Right lobe of liver (tissue), 6 donors: ENCODE measurements at places on chromosomes 3 and 15. TPM values are rescaled to one million over a fixed set of nuclear protein-coding genes. Genes with fewer than 3 reads are reported as not detected.

DNA sequence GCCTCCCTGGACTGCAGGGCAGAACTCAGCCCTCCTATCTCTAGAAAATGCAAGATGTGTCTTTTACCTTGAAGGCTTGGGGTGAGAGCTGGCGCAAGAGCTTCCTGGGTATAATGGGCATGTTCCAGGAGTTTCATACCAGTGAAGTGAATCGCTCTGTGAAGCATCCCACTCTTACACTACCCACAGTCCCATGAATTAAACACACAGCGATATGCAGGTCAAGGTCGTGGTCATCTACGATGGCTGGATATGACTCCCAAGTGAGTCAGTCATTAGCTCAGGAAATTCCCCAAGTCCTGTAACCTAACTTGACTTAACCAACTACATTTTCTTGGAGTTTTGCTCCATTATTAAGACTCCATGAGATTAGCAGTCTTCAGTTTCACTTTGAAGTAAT, 439.7 kb downstream of the NTRK3 start:
- H3K27ac ChIP-seq: no peak overlapping the region
- DNase-seq: no peak
- H3K36me3 ChIP-seq: no peaks in the 10 kb centered on the region
- no peak overlapping the region for H3K4me3 ChIP-seq
- H3K27me3 ChIP-seq: no peaks in the 10 kb centered on the region
- no peaks in the 10 kb centered on the region for H3K4me1 ChIP-seq

DNA sequence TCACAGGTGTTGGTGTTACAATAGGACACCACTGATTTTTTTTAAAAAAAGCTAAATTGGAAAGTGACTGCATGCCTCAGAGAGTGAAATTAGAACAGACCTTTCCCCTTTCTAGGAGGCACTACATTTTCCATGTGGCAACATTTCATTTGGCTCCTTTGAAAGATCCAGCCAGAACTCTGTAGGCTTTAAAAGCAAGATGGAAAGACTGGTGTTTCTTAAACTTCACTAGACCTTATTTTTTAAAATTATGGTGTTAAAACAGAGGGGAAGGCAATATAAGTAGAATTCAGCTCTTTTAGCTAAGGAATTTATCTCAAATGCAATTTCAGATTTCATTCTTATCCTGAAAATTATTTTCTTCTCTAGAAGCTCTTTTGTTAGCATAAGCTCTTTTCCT, 317.6 kb upstream of the TGFBR2 start:
- H3K4me1 ChIP-seq: peaks cover 26% of the 10 kb centered on the region
- H3K27ac ChIP-seq: peak overlapping the region; percentile 3
- H3K4me3 ChIP-seq: no peak overlapping the region
- no peak for DNase-seq
- no peaks in the 10 kb centered on the region for H3K27me3 ChIP-seq

The TMOD3 gene
- total RNA-seq: 20.8 TPM

The CCR2 gene
- 0.74 TPM for total RNA-seq

The GOLGA8T gene
- total RNA-seq: 0.58 TPM

DNA sequence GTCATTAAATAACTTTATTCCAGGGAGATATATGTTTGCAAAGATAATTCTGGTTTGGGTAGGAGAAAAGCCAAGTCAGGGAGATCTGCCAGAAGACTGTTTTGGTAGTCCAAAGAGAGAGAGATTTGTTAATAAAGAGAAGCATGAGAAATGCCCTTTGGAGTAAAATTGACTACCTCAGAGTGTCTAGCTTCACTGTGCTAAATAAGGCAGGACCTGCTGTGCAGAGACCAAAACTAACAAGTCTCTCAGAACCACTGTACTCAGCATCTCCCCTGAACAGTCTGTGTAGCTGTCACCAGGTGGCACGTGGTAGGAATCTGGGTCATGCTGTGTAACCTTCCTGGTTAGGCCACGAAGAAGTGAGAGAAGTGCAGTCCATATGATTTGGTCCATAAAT, 31.6 kb upstream of the SLC35G2 start:
- H3K27me3 ChIP-seq: no peaks in the 10 kb centered on the region
- peak; percentile 65 for DNase-seq
- no peaks in the 10 kb centered on the region for H3K36me3 ChIP-seq
- H3K4me1 ChIP-seq: no peaks in the 10 kb centered on the region
- peak overlapping the region; percentile 56 for H3K27ac ChIP-seq

The RNU5B-1 gene
- total RNA-seq: not detected

DNA sequence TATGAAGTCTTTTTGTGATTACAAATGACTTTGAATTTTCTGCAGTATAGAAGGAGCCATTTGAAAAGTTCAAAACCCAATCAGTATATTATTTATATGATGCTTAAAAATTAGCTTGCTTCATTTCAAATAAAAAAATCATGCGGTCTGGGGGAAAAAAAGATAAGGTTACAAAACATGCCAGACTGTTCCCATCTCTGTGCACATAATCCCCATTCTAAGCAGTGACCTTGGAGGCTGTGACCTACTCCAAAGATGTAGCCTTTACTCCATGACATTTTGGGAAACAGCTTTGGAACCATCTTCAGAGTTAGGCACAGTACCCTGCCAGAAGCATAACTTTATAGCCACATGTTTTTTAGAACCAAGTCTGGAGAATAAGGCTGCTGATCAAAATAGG, 447.7 kb upstream of the WNT5A start:
- H3K4me1 ChIP-seq: no peaks in the 10 kb centered on the region
- H3K36me3 ChIP-seq: no peaks in the 10 kb centered on the region
- no peaks in the 10 kb centered on the region for H3K27me3 ChIP-seq
- H3K27ac ChIP-seq: no peak overlapping the region

DNA sequence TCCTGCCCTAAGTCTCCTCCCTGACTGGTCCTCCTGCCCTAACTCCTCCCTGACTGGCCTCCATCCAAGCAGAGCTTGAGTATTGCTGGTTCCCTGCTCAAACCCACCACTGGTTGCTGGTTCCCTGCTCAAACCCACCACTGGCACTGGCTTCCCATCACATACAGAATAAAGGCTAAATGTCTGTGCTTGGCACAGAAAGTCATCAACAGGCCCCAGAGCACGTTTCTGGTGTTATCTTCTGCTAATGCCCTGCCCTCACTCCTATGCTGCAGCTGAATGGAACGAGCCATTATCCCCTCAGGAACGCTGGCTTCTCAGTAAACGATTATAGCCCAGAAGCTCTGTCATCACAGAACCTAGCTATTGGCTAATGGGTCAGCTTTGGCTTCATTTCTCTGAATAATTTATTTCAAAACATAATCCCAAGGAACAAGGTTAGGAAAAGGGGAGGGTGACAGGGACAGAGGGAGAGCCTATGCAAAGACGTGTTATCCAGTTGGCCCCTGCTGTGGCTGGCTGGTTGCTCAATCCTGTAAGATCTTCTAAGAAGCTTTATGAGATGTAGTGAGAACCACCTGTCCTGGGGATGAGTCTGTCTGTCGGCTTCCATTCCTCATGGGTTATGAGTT, 6.3 kb upstream of the MUC20 start:
- H3K36me3 ChIP-seq: peaks cover 2% of the 10 kb centered on the region
- peak; percentile 46 for DNase-seq
- peaks cover 19% of the 10 kb centered on the region for H3K4me1 ChIP-seq
- no peak overlapping the region for H3K27ac ChIP-seq
- H3K4me3 ChIP-seq: no peak overlapping the region
- no peaks in the 10 kb centered on the region for H3K27me3 ChIP-seq

DNA sequence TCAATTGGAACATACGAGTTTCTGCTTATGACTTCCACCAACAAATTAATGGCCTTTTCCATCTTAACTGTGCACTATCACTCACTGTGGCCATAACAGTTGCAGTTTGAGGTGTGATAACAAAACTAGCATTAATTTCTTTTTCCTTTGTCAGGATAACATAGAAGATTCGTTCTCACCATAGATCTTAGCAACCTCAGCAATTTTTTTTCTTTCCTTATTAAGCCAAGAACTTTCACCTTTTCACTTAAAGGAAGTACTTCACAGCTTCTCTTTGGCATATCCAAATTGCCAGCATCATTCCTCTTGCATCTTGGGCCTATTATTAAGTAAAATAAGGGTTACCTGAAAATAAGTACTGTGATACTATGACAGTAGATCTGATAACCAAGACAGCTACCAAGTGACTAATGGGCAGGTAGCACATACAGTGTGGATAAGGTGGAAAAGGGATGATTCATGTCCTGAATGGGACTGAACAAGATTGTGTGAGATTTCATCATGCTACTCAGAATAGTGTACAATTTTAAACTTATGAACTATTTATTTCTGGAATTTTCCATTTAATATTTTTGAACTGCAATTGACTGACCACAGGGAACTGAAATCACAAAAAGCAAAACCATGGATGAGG, 46.6 kb downstream of the CEP70 start:
- H3K4me3 ChIP-seq: no peak overlapping the region
- H3K27me3 ChIP-seq: no peaks in the 10 kb centered on the region
- DNase-seq: no peak
- H3K36me3 ChIP-seq: peaks cover 6% of the 10 kb centered on the region
- H3K27ac ChIP-seq: no peak overlapping the region
- H3K4me1 ChIP-seq: no peaks in the 10 kb centered on the region

- no peaks in the 10 kb centered on the region for H3K27me3 ChIP-seq
- no peaks in the 10 kb centered on the region for H3K36me3 ChIP-seq
- H3K4me3 ChIP-seq: no peak overlapping the region
- peak; percentile 35 for DNase-seq
- no peak overlapping the region for H3K27ac ChIP-seq
- no peaks in the 10 kb centered on the region for H3K4me1 ChIP-seq
Observed at GRCh38 chr3:13607821-13608597, 59.1 kb downstream of the FBLN2 start.

GRCh38 chr3:12503126-12503957, 19.1 kb downstream of the TSEN2 start:
- peaks cover 4% of the 10 kb centered on the region for H3K36me3 ChIP-seq
- no peak for DNase-seq

GRCh38 chr15:30885814-30886213, 17.9 kb upstream of the FAN1 start:
- DNase-seq: no peak
- H3K4me3 ChIP-seq: no peak overlapping the region
- no peaks in the 10 kb centered on the region for H3K4me1 ChIP-seq
- no peak overlapping the region for H3K27ac ChIP-seq
- no peaks in the 10 kb centered on the region for H3K36me3 ChIP-seq

The PLIN1 gene
- 2.5 TPM for total RNA-seq

DNA sequence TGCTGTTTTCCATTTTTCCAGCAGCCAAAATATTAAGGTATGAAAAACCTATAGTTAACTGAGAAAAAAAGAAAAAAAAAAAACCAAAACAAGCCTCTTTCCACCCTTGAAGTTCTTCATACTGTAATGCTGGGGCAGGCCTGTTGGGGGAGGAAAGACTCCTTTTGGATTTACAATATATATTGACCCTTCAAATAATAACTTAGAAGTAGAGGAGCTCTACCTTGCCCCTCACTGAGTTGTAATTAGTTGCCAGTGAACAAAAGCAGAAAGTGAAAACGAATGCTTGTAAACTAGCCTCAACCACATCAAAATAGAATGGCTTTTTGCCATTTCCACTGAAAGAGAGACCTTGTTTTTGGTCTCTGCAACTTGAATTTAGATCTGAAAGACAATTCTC, 326.6 kb downstream of the NR2F2 start:
- H3K27ac ChIP-seq: no peak overlapping the region
- no peaks in the 10 kb centered on the region for H3K4me1 ChIP-seq
- no peak overlapping the region for H3K4me3 ChIP-seq
- no peaks in the 10 kb centered on the region for H3K36me3 ChIP-seq
- no peak for DNase-seq

DNA sequence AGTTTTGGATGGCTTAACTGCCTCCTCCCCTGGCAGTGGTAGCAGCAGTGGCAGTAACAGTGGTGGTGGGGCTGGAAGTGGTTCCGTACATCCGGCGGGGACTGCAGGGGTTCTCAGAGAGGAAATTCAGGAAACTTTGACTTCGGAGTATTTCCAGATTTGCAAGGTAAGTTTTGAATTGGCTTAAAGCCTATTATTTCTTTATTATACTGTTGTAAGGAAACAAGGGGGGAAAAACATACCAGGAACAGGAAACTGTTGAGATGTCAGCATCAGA, 1.5 kb downstream of the STXBP5L start:
- DNase-seq: no peak
- H3K4me1 ChIP-seq: no peaks in the 10 kb centered on the region
- H3K4me3 ChIP-seq: no peak overlapping the region
- peaks cover 5% of the 10 kb centered on the region for H3K27me3 ChIP-seq

The SLC2A2 gene
- 373 TPM for total RNA-seq

The HCLS1 gene
- 13.7 TPM for total RNA-seq

The MB21D2 gene
- not detected for total RNA-seq

The CLRN1 gene
- total RNA-seq: not detected

GRCh38 chr3:127124120-127124519, 68.8 kb upstream of the PRR23E start:
- no peak for DNase-seq
- H3K27ac ChIP-seq: no peak overlapping the region
- no peaks in the 10 kb centered on the region for H3K4me1 ChIP-seq
- no peaks in the 10 kb centered on the region for H3K36me3 ChIP-seq
- H3K27me3 ChIP-seq: no peaks in the 10 kb centered on the region

GRCh38 chr15:85019815-85020590, 38.3 kb downstream of the PDE8A start:
- H3K27ac ChIP-seq: peak overlapping the region; percentile 71
- DNase-seq: no peak
- H3K36me3 ChIP-seq: no peaks in the 10 kb centered on the region
- no peaks in the 10 kb centered on the region for H3K4me1 ChIP-seq

- no peaks in the 10 kb centered on the region for H3K36me3 ChIP-seq
- H3K27ac ChIP-seq: no peak overlapping the region
- H3K27me3 ChIP-seq: no peaks in the 10 kb centered on the region
- no peak overlapping the region for H3K4me3 ChIP-seq
- no peaks in the 10 kb centered on the region for H3K4me1 ChIP-seq
Observed at GRCh38 chr15:52558196-52558595, 10.6 kb downstream of the ARPP19 start.

GRCh38 chr15:53414167-53414566, 345.3 kb downstream of the WDR72 start:
- H3K27me3 ChIP-seq: no peaks in the 10 kb centered on the region
- H3K27ac ChIP-seq: no peak overlapping the region
- DNase-seq: no peak
- H3K4me3 ChIP-seq: no peak overlapping the region
- peaks cover 12% of the 10 kb centered on the region for H3K4me1 ChIP-seq
- no peaks in the 10 kb centered on the region for H3K36me3 ChIP-seq

- no peak overlapping the region for H3K4me3 ChIP-seq
- no peaks in the 10 kb centered on the region for H3K4me1 ChIP-seq
- no peak for DNase-seq
- H3K36me3 ChIP-seq: no peaks in the 10 kb centered on the region
Observed at GRCh38 chr15:89002281-89002761, 85.9 kb upstream of the ABHD2 start.

The PLSCR2 gene
- total RNA-seq: not detected

DNA sequence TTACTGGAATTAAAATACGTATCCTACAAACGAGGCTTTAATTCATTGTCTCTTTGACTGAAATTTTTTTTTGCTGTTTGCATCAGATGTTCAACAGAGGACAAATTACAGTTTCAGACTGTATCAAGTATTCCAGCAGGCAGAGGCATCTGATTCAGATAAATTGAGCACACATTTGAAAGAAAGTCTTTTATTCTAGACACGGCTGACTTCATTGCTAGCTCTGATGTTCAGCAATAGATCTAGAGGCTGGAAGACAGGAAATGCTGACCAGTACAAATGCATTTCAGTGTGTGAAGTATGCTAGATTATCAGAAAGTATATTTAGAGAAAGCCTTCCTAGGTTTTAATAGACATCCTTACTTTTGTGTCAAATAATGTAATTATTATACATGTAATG, 472.2 kb downstream of the NLGN1 start:
- DNase-seq: no peak
- H3K36me3 ChIP-seq: no peaks in the 10 kb centered on the region
- H3K4me3 ChIP-seq: no peak overlapping the region
